ENCODE measurements at places on chromosomes 4 and X. TPM values are rescaled to one million over a fixed set of nuclear protein-coding genes. Genes with fewer than 3 reads are reported as not detected.

GRCh38 chr4:99405433-99406115 lies 29.6 kb downstream of the ADH7 start:
- H3K36me3 ChIP-seq: no peaks in the 10 kb centered on the region
- H3K27me3 ChIP-seq: no peaks in the 10 kb centered on the region
- peaks cover 19% of the 10 kb centered on the region for H3K4me1 ChIP-seq
- no peak for DNase-seq

RPGR gene
- total RNA-seq: 12.4 TPM

GRCh38 chr4:84583876-84584380 lies 1.0 kb downstream of the CDS1 start:
- peaks cover 8% of the 10 kb centered on the region for H3K4me1 ChIP-seq
- peak overlapping the region; percentile 85 for H3K27ac ChIP-seq
- no peaks in the 10 kb centered on the region for H3K27me3 ChIP-seq
- no peak for DNase-seq

DNA sequence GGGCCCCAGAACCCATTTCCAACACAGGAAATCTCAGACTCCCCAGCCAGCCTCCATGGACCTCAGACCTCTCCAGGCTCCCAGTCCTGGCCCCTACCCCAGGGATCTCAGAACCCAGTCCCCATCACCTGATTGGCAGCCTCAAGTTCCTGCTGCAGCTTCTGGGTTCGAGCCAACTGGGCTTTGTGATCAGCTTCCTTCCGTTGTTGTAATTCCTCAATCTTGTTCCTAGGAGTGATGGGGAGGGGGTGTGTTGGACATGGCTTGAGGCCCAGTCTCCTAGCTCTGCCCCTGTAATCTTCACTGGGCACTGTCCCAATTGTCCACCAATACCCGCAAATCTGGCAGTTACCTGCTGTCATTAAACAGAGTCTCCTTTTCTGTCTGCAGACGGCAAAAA lies 12.6 kb downstream of the GRIPAP1 start:
- no peak overlapping the region for H3K27ac ChIP-seq
- H3K4me1 ChIP-seq: no peaks in the 10 kb centered on the region
- peaks cover 42% of the 10 kb centered on the region for H3K36me3 ChIP-seq
- H3K4me3 ChIP-seq: no peak overlapping the region

CXorf49 gene
- not detected for total RNA-seq

MTTP gene
- 0.83 TPM for total RNA-seq

NEUROG2 gene
- total RNA-seq: not detected

PAPSS1 gene
- total RNA-seq: 24.4 TPM

SEL1L3 gene
- total RNA-seq: 5.6 TPM

RASGEF1B gene
- total RNA-seq: 5.7 TPM

XK gene
- total RNA-seq: 11.9 TPM

- H3K27ac ChIP-seq: no peak overlapping the region
- no peaks in the 10 kb centered on the region for H3K36me3 ChIP-seq
- H3K4me1 ChIP-seq: no peaks in the 10 kb centered on the region
- no peak overlapping the region for H3K4me3 ChIP-seq
- H3K27me3 ChIP-seq: no peaks in the 10 kb centered on the region
These were observed 562.4 kb downstream of the TLL1 start for GRCh38 chr4:166435449-166435848.

GDI1 gene
- 148 TPM for total RNA-seq

CYTL1 gene
- total RNA-seq: 1.2 TPM

GPR50 gene
- total RNA-seq: not detected

GRCh38 chr4:180160195-180160983 lies 2082.8 kb upstream of the TENM3 start:
- H3K4me3 ChIP-seq: no peak overlapping the region
- H3K27ac ChIP-seq: no peak overlapping the region

DNA sequence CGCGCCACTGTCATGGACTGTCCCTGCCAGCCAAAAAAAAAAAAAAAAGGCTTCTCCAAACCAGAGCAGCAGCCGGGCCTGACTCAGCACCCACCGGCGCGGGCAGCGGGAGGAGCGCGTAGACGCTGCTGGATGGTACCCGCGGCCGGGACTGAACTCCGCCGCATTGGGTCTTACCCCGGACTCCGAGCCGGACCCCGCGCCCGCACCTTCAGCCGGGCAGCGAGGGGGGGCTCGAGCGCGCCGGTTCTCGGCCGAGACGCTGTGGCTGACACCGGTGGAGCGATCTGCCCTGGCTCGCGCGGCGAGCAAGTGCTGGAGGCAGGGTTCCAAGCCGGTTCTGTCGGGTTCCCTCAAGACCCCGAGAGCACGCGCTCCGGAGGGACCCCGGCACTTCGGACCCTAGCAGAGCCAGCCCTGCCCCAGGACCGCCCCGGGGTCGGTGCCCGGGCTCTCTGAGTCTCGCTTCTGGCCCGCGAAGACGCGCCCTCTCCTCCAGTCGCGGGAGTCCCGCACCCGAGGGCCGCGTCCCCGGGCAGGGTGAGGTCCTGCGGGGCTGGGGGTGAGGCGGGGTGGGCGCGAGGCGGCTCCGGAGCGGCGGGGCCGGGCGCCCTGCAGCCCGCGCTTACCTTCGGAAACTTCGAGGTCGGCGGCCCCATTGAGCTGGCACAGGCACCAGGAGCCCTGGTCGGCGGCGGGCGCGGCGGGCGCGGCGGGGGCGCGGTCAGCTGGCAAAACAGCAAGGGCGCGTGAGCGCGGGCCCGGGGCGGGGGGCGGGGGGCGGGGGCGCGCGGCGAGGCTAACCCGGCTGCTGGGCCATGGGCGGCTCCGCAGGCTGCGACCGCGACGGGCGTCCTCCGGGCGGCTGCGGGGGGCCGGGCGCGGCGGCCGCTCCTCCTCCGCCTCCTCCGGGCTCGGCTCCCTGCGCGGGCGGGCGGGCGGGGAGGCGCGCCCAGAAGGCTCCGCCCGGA lies 11.8 kb upstream of the MAN2B2 start:
- H3K36me3 ChIP-seq: no peaks in the 10 kb centered on the region
- peak overlapping the region; percentile 58 for H3K4me3 ChIP-seq
- H3K27ac ChIP-seq: no peak overlapping the region
- peaks cover 19% of the 10 kb centered on the region for H3K4me1 ChIP-seq
- no peak for DNase-seq
- peaks cover 25% of the 10 kb centered on the region for H3K27me3 ChIP-seq

DNA sequence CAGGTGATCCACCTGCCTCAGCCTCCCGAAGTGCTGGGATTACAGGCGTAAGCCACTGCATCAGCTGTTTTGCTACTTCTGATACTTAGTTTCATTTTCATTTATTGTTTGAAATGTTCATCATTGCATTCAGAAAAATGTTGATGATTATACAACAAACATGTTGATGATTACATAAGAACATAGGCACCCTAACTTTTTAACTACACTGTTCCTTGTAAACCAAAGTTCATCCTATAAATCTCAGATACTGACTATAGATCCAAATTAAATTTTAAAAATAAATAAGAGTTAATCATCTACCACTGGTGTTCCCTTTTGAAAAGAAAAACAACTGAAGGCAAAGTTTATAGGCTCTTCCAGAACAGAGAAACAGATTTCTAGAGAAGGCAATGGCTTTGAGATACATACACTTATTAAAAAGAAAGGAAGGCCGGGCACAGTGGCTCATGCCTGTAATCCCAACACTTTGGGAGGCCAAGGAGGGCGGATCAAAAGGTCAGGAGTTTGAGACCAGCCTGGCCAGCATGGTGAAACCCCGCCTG lies 23.4 kb downstream of the TRIM75 start:
- H3K36me3 ChIP-seq: peaks cover 54% of the 10 kb centered on the region
- no peaks in the 10 kb centered on the region for H3K27me3 ChIP-seq
- H3K4me1 ChIP-seq: no peaks in the 10 kb centered on the region
- H3K27ac ChIP-seq: no peak overlapping the region
- no peak overlapping the region for H3K4me3 ChIP-seq

DNA sequence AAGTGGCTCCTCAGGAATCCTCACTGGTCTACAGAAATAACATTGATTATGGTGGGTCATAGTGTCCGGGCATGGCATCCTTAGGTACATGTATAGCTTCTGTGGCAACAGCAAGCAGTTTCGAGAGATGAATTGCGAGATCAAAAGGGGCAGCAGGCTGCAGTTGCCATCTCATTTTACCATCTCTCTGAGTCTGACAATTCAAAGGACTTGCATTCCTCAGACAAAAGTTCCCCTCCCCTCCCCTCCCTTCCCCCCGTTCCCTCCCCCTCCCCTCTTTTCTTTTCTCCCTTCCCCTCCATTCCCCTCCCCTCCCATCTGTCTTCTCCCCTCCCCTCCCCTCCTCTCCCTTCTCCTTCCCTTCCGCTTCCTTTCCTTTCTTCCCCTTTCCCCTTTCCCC lies 70.2 kb downstream of the MTNR1A start:
- peak overlapping the region; percentile 36 for H3K4me3 ChIP-seq
- peaks cover 5% of the 10 kb centered on the region for H3K4me1 ChIP-seq
- no peaks in the 10 kb centered on the region for H3K27me3 ChIP-seq
- H3K36me3 ChIP-seq: no peaks in the 10 kb centered on the region
- no peak for DNase-seq
- H3K27ac ChIP-seq: no peak overlapping the region

MSX1 gene
- total RNA-seq: 6.3 TPM

DNA sequence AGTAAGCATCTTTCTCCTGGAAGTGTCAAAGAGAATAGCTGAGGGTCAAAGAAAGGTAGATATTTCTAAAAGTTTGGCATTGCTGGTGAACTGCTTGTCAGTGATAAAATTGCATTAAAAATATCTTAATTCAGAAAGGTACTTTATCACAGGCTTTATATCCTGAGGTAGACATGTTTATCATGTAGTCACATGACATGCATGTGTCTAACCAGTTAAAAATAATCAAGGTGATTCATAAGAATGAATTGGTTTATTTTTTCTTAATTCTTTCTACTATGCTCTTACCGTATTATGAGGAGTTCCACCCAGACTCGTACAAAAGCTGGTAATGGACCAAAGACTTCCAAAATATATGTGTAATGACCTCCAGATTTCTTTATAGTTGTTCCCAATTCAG lies 6.1 kb downstream of the SLC7A11 start:
- DNase-seq: no peak
- H3K4me1 ChIP-seq: no peaks in the 10 kb centered on the region
- no peaks in the 10 kb centered on the region for H3K36me3 ChIP-seq
- no peaks in the 10 kb centered on the region for H3K27me3 ChIP-seq

DNA sequence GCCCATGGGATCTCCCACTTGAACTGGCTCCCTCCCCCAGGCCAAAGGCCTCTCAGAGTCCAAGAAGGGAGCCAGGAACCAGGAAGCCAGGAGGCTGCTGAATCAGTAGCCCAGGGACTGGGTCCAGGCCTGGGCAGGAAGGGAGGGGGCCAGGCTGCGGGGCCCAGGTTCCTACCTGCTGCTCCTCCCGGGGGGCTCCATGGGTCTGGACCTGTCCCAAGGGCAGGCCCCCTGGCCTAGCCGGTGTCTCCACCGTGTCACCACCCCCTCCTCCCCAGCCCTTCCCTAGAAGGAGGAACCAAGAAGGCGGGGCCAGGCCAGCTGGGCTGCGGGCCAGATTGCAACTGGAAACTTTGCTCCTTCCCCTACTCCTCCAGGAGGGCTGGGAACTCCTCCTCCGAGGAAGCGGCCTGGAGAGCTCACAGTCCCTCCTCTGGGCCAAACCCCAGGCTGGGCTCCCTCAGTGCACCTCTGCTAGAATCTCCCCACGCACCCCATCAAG lies at the start of gene IQSEC2:
IQSEC2 (minus strand) TSS at position 264 of the 502 bp plus-strand sequence.
- peak within 1 kb of the TSS; percentile 79 for H3K27ac ChIP-seq
- no peaks in the 10 kb centered on the region for H3K27me3 ChIP-seq
- peak within 1 kb of the TSS; percentile 53 for H3K4me3 ChIP-seq
- no peaks in the 10 kb centered on the region for H3K36me3 ChIP-seq

GRCh38 chrX:154317391-154317995 lies 21.9 kb downstream of the TKTL1 start:
- no peak overlapping the region for H3K27ac ChIP-seq
- H3K36me3 ChIP-seq: no peaks in the 10 kb centered on the region
- no peak for DNase-seq

GRCh38 chrX:45230410-45230809 lies 29.7 kb upstream of the DIPK2B start:
- H3K4me1 ChIP-seq: no peaks in the 10 kb centered on the region
- H3K36me3 ChIP-seq: no peaks in the 10 kb centered on the region
- no peak for DNase-seq
- H3K4me3 ChIP-seq: no peak overlapping the region
- H3K27me3 ChIP-seq: no peaks in the 10 kb centered on the region
- H3K27ac ChIP-seq: no peak overlapping the region

SLC16A2 gene
- 13.7 TPM for total RNA-seq

DNA sequence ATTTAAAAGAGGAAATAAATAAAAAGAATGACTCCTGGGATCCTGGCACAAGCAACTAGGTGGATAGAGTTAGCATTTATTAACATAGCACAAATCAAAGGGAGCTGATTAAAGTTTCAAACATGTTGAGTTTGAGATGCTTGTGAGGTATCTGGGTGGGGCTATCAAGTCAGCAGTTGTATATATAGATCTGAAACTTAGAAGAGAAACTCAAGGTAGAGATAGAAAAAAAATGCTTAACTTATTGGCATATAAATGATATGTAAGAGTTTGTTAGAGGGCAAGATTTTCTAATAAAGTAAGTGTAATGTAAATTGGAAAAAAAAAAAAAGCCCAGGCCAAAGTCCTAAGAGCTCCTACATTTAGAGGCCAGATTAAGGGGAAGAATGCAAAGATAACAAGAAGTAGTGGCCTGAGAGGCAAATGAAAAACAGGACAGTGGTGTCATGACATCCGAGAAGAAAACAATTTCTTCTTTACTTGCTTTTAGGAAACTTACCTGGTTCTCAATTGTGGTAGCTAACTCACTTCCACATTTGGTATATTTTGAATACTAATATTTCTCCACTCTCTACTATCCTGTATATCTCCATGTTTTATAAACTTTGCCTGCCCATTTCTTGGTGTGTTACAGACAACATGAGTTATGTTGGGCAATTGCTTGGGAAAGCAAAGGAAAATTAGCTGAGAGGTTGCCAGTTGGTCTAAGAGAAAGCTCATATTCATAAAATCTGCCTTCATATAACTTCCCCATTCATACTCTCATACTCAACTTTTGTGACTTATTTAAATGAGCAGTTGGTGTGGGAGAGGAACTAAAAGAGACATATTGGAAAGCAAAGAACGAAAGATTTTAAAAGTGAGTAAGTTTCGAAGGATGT lies 169.2 kb downstream of the PARM1 start:
- H3K4me3 ChIP-seq: no peak overlapping the region
- no peak for DNase-seq
- no peak overlapping the region for H3K27ac ChIP-seq

CCDC120 gene
- 3.8 TPM for total RNA-seq

DNA sequence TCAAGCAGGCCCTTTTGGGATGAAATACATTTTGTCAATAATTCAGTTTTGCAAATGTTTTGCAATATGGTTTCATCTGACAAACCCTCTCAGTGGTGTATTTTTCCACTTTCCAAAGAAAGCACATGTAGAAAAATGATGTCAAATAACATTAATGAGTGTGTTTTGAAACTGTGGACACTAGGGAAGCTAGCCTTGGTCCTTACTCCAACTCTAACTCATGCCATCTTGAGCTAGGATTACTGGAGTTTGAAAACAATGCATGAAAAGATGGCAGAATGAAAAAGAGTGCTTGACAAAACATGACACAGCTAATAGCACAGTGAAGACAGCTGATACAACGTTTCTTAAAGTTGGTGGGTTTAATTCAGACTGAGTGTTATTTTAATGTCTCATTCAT lies 41.4 kb downstream of the HAND2 start:
- no peak for DNase-seq
- no peaks in the 10 kb centered on the region for H3K36me3 ChIP-seq
- no peaks in the 10 kb centered on the region for H3K27me3 ChIP-seq

GRCh38 chrX:111006116-111006515 lies 89.9 kb upstream of the PAK3 start:
- no peaks in the 10 kb centered on the region for H3K27me3 ChIP-seq
- no peak overlapping the region for H3K27ac ChIP-seq
- DNase-seq: no peak
- no peaks in the 10 kb centered on the region for H3K36me3 ChIP-seq
- no peak overlapping the region for H3K4me3 ChIP-seq

- H3K27ac ChIP-seq: no peak overlapping the region
- H3K36me3 ChIP-seq: no peaks in the 10 kb centered on the region
- H3K4me1 ChIP-seq: no peaks in the 10 kb centered on the region
- no peak overlapping the region for H3K4me3 ChIP-seq
- no peaks in the 10 kb centered on the region for H3K27me3 ChIP-seq
- no peak for DNase-seq
These were observed 186.2 kb upstream of the TBL1X start for GRCh38 chrX:9278475-9279233.

Data from esophagus muscularis mucosa (tissue), 4 donors.